Activated CD4-positive, CD25-positive, alpha-beta regulatory T cell (primary cell): ENCODE measurements at places on chromosomes 12 and 14.

DNA sequence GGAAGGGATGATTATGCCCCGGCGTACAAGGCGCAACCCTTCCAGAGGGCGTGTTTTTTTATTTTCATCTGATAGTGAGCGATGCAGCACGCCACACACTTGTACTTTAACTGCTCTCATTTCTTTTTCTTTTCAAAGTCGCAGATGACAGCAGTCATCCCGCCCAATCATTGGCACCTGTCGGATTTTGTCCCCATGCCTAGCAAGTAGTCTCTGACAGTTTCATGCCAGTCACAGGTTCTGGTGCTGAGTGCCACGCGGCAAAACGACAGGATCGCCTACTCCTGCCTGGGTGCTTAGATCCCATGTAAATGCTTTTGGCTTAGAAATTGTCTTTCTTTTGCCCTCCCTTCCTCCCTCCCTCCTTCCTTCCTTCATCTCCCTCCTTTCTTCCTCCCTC, 117.7 kb downstream of the GLT1D1 start:
- DNase-seq: no peak

DNA sequence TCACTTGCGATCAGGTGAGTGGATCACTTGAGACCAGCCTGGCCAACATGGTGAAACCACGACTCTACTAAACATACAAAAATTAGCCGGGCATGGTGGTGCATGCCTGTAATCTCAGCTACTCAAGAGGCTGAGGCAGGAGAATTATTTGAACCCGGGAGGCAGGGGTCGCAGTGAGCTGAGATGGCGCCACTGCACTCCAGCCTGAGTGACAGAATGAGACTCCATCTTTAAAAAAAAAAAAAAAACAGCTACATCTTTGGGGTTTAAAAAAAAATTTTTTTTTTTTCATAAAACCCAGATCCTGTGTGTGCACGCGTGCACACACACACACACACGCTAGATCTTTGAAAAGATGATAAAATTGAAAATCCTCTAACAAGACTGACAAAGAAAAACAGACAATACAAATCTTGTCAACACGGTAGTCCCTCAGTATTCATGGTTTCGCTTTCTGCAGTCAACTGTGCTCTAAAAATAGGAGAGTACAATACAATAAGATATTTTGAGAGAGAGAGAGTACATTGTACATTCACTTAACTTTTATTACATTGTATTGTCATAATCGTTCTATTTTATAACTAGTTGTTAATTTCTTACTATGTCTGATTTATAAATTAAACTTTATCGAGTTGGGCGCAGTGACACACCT, 295.3 kb upstream of the RGS6 start:
- DNase-seq: no peak

DNA sequence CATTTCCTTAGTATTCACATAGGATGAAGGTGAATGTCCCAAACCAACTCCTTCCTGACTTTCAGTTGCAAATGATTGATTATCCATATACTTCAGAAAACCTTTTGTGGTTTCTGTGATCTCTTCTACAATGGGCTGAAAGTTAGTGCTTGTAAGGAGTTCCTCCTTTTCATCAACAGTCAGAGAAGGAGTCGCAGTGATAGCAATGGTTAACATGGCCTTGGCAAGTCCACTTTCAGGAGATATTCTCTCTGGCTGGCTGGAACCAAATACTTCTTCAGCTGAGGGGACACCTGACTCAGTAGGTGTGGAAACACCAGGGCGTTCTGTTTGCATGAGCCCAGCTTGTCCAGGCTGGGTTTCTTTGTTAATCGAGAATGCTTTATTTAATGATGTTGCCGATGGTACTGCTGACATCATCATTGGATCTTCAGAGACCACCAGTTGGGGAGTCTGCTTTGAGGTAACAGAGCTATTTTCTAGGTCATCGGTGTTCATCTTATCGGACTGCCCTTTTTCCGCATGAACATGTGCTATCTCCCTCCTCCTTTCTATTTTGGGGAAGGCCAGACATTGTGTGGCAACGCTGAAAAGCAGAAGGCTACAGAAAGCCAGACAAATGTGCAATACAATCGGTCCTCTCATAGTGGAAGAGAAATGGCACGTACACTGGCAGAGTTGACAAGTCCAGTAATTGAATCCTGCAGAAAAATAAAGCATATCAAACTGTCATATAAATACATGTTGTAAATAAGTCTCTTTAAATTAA, 13.1 kb downstream of the ARMH4 start:
- DNase-seq: no peak

DNA sequence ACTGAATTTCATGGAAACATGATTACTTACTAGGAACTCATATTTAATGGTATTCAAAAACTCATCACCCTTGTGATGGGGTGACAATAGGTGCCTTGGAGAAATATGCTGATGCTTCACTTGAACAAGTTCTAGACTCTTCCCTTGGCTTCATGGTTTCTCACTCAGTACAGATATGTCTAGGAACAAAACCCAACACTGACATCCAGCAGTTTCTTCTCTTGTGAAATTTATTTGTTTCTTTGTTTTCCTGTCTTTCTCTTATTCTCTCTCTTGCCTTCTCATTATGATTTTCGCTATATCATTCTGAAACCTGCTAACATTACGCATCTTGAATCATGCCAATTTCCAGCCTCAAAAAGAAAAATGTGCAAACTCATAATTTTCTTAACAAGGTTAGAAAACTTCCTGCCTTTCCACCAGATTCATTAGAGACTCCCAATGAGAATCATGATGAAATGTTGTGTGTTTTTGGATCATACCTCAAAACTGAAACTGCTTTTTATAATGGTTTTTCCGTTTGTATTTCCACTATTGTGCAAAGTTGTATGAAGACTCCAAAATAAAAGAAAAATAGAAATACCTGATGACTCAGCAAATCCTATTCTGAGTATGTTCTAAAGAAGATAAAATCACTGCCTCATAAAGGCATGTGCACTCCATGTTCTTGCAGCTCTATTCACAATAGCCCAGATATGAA, 1021.5 kb downstream of the TMEM121 start:
- no peak for DNase-seq

DNA sequence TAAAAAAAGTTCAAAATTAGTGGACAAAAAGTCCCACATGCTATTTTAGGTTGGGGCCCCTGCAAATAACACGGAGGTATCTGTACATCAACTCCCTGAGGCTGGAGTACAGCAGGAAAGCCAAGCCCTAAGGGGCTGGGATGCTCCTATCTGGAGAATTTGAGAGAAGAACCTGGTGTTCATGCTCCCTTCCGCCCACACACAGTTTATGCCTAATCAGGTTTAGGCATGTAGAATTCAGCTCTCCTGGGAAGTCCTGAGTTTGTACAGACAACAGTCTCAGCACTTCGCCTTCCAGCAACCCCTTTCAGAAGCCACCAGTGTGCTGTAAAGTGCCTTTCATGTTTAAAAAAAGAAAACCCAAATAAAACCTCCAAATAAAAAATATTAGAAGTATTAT, 237.3 kb upstream of the GRIP1 start:
- DNase-seq: no peak

DNA sequence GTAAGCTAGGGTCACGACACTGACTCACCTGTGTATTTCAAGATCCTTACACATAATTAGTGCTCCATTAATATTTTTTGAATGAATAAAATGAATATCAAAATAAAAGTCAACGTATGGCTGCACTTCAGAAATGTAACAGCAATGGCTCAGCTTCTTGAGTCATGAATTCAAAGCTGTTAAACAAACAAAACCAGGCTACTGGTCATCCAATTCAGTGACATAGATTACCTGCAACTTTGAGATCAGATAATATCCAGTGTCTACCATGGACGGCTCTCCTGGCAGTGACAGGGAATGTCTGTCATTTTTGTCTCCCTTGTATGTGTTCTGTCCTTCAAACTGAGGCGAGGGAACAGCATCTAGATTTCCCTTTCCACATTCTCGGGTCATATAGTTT, 225.6 kb downstream of the EFCAB11 start:
- DNase-seq: no peak

DNA sequence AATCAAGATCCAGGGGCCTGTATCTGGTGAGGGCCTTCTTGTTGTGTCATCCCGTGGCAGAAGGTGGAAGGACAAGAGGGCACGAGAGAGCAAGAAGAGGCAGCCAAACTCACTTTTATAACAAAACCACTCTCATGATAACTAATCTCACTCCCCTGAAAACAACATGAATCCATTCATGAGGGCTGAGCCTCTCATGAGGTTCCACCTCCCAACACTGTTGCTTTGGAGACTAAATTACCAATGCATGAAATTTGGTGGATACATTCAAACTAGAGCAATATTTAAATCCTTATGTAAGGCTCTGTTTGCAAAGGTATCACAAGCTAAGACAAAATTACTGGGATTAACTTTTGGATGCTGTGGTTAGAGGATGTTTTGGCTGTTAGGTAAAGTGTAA, 470.1 kb upstream of the NOVA1 start:
- no peak for DNase-seq

DNA sequence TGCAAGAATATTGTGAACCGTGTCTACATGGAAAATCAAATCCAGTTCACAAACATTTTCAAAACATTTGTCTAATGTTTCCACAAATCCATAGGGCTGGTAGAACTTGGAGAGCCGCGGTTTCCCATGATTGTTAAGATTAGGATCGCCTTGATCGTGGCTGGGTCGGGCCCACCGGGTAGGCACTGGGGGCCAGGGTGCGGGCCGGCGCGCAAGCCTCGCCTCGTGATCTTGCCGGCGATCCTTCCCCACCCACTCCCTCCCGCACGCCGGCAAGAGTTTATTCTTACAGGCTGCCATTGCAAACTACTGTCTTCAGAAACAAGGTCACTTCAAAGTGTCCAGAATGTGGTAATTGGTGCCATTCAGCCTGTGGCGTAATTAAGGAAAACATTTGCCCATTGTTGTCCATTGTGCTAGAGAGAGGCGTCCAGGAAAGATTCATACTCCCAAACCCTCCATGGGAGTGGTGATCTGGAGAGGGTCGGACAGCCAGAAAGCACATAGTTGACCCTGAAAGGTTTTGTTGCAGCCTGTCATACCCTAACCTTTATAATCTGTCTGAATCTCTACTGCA, 95.5 kb downstream of the BORCS5 start:
- no peak for DNase-seq

DNA sequence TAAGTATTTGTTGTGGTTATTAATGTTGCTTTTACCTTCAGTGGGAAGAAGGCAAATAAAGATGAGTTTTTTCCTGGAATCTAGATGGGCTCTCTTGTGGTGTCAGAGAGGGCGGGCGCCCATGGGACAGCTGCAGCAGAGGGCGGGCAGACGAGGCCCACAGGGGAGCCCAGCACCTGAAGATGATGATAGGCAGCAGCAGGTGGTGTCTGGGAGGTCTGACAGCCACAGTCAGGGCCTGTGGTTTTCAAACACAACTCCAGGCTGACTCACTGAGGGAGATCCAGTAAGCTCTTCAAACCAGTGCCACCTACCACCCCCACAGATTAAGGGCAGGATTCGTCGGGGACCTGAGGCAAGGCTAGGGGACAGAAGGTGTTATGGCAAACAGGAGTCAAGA, 42.8 kb downstream of the NKX2-1 start:
- no peak for DNase-seq

- no peak for DNase-seq
These were observed 12.3 kb upstream of the PDE3A start for GRCh38 chr12:20356048-20356447.

DNA sequence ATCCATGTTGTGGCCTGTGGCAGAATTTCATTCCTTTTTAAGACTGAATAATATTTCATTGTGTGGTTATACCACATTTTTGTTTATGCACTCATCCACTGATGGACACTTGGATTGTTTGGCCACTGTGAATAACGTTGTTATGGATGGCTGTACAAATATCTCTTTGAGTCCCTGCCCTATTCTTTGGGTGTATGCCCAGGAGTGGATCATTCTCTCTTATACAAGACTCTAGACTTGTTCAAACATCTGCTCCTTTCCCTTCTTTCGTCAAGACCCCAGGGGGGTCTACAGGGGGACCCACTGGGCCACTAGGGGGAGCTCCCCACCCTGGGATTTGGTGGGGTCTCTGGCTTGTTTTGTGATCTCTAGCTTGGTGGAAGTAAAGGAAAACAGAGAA, 77.4 kb downstream of the FBXL14 start:
- no peak for DNase-seq

DNA sequence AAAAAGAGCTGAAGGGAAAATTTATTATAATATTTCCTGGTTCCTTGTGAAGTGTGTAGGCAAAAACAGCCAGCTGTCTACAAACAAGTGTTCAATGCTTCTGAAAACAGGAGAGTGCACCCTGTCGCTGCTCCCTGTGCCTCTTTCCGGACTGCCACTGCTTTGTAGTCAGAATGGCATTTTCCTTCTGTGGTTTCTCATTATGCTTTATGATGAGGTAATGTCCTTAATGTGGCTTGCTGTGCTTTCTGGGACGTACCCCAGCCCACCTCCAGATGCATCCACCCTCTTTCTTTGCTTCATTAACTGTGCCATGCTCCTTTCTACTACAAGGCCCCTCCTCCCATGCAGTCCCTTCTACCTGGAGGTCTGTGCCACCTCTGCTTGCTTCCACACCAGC, 148.1 kb downstream of the SYT1 start:
- no peak for DNase-seq

- DNase-seq: no peak
These were observed 20.7 kb upstream of the FRMD6 start for GRCh38 chr14:51630987-51631386.

GRCh38 chr14:106185837-106186233, 659.5 kb downstream of the TMEM121 start:
- DNase-seq: no peak

GRCh38 chr12:113874999-113875561, 91.0 kb downstream of the RBM19 start:
- DNase-seq: no peak

- no peak for DNase-seq
These were observed 248.0 kb upstream of the PDE3A start for GRCh38 chr12:20120403-20120725.

DNA sequence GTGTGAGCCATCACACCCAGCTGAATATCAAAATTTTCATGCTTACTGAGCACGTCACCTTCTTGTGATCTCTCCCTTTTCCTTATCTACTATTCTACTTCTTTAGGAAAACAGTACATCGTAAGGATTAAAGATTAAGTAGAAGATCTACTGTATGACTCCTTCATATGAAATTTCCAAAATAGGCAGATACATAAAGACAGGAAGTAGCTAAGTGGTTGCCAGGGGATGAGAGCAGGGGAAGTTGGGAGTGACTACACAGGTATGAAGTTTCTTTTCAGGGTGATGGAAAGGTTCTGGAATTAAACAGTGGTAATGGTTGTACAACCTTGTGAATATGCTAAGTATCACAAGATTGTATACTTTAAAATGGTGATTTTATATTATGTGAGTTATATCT, 36.5 kb upstream of the CERS5 start:
- DNase-seq: no peak

GRCh38 chr12:98106031-98106683, 409.2 kb upstream of the TMPO start:
- no peak for DNase-seq

GRCh38 chr14:48738186-48738925, 847.8 kb downstream of the RPS29 start:
- no peak for DNase-seq

GRCh38 chr14:90606434-90606833, 209.6 kb downstream of the CALM1 start:
- no peak for DNase-seq

- DNase-seq: no peak
These were observed 47.9 kb downstream of the CDK17 start for GRCh38 chr12:96352161-96352835.
